ENCODE measurements at places on chromosomes 1 and 21.

DNA sequence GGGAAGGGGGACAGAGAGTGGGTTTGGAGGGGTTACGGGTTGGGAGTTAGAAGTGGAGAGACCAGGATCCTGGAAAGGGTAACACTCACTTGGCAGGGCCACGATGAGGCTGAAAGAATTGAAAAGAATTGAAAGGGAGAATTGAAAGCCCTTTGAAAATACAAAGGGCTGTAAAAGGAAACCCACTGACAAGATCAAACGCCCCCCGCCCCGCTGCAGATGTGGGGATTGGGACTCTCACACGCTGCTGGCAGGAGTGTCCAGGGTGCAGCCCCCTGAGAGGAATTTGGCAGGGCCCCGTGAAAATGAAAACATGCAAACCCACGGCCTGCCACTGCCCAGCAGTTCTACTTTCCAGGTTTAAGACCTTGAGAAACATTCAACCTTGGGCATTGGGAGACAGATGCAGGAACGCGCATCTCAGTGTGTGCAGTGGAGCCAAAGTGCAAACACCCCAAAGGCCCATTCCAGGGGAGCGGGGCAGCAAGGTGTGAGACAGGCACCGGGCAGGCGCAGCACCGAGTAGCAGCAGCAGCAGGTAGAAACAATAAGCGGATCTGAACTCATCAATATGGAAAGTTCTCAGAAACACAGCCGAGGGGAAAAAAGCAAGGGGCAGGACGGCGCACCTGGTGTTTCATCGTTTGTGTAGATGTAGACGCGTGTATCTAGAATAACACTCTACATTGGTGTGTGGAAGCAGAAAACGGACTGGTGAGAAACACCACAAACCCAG is 8.3 kb upstream of the TNFRSF1B start:
- no peak for DNase-seq

DNA sequence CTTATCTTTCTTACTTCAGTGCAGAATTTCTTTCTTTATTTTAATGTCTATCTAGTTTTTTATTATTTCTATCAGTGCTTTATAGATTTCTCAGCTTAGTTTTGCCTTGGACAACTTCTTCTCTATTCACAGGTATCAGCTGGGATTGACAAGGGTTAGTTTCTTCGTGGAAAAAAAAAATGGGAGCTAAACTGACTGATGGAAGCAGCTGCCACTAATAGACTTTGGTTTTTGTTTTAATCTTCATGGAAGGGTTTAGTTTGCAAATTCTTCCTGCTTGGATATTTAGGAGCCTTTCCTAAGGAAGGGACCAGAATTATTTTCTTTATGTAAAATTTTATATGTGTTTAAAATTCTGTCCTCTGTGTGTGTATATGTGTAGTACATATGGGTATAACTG is 306.1 kb upstream of the FMN2 start:
- no peak for DNase-seq

- DNase-seq: peak; percentile 7
Observed at GRCh38 chr1:119139857-119140176, 636 bp downstream of the WARS2 start.

DNA sequence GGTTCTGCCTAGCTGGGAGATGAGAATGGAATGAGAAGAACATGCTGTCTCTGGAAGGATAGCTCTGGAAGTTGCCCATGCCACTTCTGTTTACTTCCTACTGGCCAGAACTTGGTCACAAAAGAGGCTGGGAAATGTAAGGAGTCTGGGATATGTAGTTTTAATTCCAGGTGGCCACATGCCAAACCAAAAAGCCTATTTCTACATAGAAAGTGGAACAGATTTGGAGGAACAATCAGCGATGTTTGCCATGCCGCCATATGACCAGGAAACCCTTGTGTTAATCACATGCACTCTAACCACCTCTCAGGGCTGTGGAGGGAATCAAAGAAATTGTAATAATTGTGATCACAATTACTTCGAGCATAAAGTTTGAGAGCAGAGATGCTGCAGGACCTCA is 10.0 kb upstream of the OLIG2 start:
- no peak for DNase-seq

GRCh38 chr1:106515375-106515774 is 541.1 kb upstream of the PRMT6 start:
- no peak for DNase-seq

GRCh38 chr1:235275223-235275622 is 52.8 kb downstream of the ARID4B start:
- no peak for DNase-seq

- no peak for DNase-seq
Observed at GRCh38 chr1:235724730-235725129, 75.1 kb upstream of the GNG4 start.

DNA sequence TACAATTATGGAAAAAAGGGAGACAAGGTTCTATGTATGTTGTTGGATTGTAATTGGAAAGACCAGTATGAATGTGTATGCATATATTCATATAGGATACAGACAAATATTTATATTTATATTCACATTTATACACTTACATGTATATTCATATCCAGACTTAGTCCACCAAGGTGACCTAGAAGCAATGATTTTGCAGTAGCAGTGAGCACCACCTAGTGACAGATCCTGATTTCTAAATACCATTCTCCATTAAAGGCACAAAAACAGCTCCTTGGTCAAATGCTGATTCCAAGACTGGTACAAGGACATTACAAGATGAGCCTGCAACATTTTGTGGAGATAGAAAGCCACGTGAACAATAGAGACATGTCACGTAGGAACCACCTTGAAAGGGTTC is 153.4 kb downstream of the SDCCAG8 start:
- no peak for DNase-seq

DNA sequence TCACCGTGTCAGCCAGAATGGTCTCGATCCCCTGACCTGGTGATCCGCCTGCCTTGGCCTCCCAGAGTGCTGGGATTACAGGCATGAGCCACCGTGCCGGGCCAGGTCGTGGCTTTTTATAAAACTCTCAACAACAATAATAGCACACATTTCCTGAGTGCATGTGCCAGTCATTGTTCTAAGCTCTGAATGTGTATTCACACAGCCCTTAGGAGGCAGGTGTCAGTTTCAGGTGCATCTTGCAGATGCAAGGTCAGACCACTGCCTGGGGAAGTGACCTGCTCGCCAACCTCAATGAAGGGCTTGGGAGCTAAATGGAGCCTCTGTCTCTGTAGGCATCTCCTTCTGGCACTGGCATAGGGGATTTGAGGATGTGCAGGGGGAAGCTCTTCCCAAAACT is 1.6 kb upstream of the LEFTY2 start:
- no peak for DNase-seq

GRCh38 chr1:117339866-117340700 is 27.2 kb upstream of the MAN1A2 start:
- DNase-seq: no peak

DNA sequence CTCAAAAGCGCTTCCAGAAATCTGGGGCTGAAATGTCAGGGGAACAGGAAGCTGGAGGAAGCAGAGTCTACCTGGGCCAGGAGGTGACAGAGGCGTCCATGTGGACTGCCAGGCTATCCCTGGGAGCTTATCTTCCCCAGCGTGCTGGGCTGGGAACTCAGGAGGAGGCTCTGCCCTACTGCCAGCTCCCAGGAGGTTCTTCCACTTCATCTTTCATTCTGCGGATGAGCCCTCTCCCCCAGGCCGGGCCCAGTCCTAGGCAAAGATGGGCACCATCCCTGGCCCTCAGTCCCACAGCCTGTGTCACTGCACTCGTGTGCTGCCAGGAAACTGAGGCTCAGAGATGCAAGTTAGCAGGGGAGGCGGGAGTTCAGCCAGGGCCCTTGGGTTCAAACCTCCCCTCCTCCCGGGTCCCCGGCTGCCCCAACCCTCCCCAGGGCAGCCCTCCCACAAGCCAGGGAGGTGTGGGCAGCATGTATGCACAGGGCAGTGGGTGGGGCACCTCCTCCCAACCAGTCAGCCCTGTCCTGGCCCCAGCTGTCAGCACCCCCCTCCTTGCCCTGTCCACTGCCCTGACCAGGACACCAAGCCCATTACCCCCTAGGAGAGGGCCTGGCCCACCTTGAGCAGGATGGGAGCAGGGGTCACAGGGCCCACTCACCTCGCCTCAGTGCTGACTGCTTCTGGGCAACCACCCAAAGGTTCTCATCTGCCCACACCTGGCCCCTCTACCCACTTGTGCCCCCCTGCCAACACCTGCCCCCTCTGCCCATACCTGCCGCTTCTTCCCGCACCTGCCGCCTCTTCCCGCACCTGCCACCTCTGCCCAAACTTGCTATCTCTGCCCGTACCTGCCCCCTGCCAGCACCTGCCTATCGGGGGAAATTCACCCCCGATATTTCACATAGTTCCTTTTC is 226.0 kb downstream of the NPHP4 start:
- DNase-seq: no peak

DNA sequence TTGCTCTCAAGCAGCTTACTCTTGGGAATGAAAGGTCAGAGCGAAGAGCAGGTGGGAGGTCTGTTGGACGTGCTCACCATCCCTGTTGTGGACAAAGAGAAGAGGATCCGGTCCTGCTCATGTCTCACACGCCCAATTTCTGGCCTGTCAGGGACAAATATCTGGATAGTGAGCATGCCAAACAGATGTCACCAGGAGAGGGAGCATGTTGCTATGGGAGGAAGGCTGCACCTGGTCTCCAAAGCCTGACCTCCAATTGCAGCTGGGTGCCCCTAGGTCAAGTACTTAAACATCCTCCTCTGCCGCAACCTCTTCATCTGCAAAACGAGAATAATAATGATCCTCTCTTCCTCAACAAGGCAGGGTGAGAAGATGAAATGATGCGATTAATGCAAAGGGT is 53.4 kb downstream of the DMRTA2 start:
- DNase-seq: no peak

- DNase-seq: no peak
Observed at GRCh38 chr1:169318536-169319244, 48.9 kb downstream of the NME7 start.

DNA sequence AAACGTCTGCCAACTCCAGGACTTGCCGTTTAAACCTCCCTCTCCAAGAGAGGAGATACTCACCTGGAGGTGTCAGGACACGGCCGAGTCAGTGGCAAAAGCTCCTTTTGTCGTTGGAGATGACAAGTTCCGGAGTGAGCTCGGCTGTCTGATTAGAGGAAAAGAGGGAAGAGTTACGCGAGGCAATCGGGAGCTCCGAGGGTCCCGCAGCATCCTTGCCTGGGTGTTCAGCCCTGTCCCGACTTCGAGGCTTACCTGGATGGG is 497 bp downstream of the ID3 start:
- DNase-seq: no peak

DNA sequence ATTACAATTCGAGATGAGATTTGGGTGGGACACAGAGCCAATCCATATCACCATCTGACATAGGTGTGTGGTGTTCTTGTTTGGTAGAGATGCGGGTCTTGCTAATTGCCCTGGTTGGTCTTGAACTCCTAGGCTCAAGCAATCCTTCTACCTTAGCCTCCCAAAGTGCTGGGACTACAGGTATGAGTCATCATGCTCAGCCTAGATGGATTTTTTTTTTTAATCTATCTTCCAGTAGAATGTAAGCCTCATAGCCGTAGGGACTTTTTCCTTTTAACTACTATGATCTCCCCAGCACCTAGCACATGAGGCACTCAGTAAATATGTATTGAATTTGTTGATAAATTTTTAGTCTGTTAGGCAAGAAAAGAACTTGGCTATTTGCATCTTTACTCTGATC is 94.6 kb upstream of the TENT5C start:
- no peak for DNase-seq

DNA sequence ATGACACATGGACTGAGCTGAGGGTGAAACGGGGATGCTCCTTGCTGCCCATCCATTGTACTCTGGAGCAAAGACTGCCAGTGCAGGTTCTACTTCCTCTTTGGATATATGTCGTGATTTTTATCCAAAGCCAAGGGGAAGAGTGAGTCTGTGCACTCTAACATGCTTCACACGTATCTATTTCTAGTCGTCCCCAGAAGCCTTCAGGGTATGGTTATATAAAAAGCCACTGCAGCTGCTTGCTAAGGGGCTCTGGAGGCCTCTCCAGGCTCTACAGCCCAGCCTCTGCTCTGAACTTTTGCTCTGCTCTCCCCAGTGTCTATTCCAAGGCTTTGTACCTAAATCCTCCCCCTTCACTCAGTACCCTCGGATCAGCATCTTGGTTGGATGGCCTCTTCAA is 20.1 kb downstream of the PAFAH2 start:
- no peak for DNase-seq

GRCh38 chr1:181669246-181669645 is 185.9 kb downstream of the CACNA1E start:
- DNase-seq: no peak

DNA sequence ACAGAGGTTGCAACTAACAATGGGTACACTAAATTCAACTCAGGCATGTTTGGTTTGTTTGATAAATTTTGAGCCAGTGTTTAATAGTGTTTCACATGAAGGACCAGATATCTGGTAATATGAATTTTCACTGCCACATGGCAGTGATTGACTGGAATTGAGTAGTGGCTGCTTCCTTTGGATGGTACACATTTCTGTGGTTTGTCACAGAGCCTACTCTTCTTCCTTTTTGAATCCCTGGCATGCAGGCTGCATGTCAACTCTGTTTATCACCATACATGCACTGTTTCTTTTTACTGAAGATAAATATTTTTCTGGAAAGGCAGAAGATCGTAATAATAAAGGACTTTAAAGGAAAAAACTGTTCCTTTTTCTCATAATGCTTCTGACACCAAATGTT is 35.5 kb downstream of the SDCCAG8 start:
- no peak for DNase-seq

DNA sequence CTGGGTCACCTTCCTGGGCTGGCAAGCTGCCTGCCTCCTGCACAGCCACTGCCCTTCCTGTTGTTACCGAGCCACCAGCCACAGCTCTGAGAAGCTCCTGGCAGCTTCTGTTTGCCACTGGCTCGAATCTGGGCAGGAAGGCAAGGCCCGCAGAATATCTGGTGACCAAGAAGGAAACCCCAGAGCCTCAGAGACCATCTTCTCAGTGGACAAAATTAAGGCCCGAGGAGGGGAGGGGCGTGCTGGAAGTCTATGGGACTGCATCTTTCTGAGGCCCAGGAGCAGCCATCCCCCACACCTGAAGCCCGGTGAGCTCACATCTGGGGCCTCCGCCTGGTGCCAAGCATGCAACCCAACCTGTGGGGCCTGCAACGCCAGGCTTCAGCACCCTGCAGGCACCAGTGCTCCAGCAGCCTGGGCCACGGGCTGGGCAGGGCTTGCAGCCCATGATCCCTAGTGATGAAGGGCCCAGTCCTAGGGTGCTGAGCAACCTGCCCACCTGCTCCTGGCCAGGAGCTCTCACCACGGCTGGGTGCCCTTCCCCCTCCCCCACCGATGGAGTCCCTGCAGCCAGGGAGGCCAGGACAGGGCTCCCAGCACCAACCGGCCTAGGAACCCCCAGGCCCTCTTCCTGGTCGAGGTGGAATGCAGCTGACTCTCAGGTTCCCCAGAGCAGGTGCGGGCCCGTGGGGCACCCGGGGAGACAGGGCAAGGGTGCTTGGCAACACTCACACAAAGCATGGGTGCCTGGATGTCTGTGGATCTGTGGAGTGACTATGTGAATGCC is 879 bp downstream of the CPTP start:
- DNase-seq: no peak

- no peak for DNase-seq
Observed at GRCh38 chr1:19414515-19415121, 70.7 kb downstream of the CAPZB start.
